ENCODE measurements at places on chromosomes 3 and 15. TPM values are rescaled to one million over a fixed set of nuclear protein-coding genes. Genes with fewer than 3 reads are reported as not detected.

C3orf85 gene
- polyA plus RNA-seq, result 19.6 TPM

TM6SF1 gene
- 2.5 TPM for polyA plus RNA-seq

SLC51B gene
- 11.7 TPM for polyA plus RNA-seq

SIDT1 gene
- 4.5 TPM for polyA plus RNA-seq

CHRNB4 gene
- polyA plus RNA-seq, result 2.5 TPM

PLSCR4 gene
- 18.3 TPM for polyA plus RNA-seq

AQP9 gene
- polyA plus RNA-seq, result 0.39 TPM

NEK11 gene
- polyA plus RNA-seq, result 24.5 TPM

DNA sequence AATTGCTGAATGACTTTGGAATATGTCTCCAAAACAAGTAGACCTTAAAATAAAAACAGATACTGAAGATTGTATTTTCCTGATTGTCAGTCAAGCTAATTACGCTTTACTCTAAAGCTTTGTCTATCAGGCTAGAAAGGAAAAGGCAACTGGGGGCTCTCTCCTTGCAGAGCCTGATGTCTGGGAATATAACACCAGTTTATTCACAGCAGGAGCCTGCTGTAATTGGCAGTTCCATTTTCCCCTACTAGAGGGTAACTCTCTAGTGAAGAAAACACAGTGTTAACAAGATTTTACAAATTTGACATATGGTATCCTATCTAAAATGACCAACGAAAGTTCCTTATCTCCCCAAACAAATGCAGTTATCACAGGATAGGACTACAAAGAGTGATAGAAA, 158.8 kb downstream of the PDZRN3 start:
- DNase-seq, result no peak

DNA sequence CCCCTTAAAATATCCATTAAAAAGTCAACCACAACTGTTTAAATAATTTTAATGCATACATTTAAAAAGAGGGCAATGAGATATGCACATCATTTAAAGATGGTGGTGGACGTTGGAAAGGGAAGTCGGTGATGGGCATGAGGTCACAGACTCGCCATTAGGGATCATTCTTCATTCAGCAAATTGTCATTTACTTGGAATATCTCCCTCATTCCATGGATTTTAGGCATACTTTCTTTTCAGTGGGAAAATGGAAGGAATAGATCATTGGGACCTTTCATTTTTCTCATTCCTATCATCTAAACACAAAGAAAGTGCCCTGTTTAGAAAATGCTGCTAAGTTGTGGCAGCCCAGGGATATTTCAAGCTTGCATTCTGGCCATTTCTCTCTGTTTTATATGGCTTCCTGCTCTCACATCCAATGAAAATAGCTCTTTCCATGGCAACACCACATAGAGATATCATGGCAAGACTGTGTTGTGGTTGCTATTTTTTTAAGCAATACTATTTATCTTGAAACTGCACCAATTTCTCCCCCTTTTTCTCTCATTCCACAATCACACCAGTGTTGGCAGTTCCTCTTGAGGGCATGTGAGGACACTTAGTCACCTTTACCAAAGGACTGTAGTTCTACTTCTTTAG, 40.7 kb upstream of the LMCD1 start:
- no peak for DNase-seq

- no peak for DNase-seq
Measured at GRCh38 chr15:97383516-97383915, 577.0 kb upstream of the ARRDC4 start.

DNA sequence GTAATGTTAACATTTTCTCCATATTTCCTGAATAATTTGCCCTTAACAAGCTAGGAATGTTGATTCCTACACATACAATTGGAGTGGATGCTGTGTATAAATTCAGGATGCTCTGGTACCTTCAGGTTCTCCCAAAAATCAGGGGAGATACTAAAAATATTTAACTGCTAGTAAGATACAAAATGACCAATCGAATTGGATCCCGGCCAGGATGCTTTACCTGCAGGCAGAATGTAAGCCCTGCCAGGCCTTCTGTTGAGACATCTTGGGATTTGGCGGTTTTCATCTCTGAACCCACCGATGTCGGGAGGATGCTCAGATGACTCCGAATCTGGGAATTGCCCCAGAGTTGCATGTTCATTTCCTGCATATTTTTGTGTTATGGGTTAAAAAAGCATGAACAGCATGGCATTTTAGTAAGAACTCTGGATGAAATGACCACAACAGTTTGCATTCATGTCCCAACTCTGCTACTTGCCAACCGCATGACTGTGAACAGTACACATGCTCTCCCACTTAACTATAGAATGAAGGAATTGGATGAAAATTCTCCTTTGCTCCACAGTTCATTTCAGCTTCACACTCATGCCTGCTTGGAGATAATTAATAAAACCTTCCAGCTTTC, 241.4 kb upstream of the TBL1XR1 start:
- DNase-seq, result no peak

- no peak for DNase-seq
Measured at GRCh38 chr15:42364529-42364928, 5.2 kb downstream of the CAPN3 start.

- DNase-seq, result no peak
Measured at GRCh38 chr3:155595371-155595770, 149.5 kb downstream of the PLCH1 start.

DNA sequence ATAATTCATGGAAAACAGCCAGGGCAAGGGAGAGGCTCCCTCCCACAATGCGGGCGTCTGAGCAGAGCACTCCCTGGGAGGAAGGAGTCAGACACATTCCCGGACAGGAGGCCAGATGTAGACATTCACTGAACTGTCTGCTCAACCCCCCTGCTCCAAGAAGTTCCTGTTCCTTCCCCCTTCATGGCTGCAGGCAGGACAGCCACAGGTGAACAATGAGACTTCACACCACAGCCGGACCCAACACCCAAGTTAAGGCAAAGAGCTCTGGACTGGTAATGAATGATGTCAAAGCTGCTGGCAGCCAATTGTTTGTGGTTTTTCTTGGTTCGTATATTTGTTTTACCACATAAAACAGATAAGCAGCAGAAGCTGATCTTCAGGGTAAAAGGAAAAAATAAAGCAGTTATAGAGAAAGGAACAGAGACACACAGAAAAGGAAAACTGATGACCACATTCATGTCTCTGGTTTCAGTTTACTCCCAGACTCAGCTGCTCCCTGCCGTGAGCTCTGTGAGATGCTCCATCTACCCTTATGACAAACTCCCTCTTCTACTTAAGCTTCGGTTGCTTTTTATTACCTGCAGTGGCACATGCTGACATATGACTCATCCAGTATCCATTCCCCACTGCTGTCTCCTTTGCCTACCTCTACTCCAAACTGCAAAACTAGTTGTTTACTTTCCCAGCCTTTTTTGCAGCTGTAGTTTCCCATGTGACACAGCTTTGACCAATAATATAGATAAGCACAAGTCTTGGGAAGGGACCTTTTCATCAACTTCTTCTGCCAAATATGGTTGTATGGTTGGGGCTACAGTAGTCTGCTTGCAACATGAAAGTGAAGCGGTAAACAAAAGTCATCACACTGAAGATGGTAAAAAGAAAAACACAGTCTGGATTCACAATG, 33.1 kb downstream of the DZIP1L start:
- DNase-seq, result no peak

GRCh38 chr3:70486414-70487017, 174.1 kb upstream of the MDFIC2 start:
- no peak for DNase-seq

GRCh38 chr3:64761729-64762128, 73.9 kb upstream of the ADAMTS9 start:
- DNase-seq, result no peak

GRCh38 chr3:39065197-39065596, 13.4 kb downstream of the WDR48 start:
- DNase-seq, result no peak

DNA sequence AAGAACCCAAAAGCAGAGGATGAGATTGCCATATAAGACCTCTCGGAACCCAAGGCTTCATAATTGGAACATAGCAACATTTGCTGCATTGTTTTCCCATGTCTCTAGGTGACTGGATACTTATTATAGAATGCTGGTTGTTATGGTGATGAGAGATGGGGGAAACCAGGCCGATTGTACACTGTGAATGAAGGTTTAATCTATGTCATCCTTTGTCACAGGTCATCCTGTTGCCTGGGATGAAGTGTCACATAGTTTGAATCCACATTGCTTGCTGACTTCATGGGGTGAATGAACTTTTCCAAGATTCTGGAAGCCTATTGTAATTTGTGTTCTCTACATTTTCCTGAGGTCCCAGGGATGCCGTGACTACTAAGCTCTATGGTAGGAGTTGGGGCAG, 41.8 kb downstream of the CLEC3B start:
- DNase-seq, result no peak

DNA sequence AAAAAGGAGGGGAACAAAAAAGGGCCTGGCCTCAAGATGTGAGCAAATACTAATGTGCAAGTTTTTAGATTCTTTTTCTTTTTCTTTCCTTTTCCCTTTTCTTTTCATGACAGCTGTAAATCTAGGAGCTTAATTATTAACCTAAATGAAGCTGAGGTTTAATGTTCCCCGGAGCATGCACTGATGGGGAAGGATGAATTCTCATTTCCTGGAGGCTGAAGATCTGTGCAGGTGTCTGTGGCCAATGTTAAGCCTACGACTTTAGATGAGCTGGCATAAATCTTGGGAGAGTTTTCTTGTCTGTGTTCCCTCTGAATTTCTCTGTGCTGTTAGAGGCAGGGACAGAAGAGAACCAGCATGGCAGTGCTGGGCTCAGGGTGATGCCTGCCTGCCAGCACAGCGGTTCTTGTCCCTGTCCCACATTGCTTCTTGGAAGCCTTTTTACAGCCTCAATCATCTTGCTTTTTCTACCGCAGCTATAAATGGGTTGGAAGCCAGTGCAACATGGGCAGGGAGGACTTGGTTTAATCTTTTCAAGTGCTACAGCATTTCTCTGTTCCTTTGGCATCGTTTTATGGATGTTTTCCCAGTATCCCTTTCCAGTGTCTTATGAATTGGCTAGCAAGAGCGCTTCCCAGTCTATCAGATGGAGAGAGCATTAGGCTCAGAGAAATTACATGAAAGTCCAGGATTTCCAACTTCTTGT, 119.1 kb downstream of the ATG7 start:
- DNase-seq, result no peak

- no peak for DNase-seq
Measured at GRCh38 chr3:13532085-13532484, 16.8 kb upstream of the FBLN2 start.

- DNase-seq, result no peak
Measured at GRCh38 chr15:44666210-44667038, 3.0 kb upstream of the SPG11 start.

DNA sequence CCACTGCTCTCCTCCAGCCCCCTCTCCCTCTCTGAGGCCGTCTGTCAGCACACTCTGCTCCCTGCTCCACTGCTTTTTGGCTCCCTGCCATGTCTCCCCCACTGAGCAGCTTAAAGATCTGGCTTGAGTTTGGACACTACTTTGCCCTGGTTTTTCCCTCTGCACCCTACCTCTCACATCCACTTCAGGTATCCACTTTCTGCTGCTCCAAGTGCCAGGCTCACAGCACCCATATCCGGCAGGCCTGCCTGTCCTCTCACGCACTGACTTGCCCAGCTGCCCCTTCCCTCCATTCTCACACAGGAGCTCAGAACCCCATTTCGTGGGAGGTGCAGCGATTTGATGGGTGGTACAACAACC, 3.7 kb downstream of the DUOX1 start:
- no peak for DNase-seq

- no peak for DNase-seq
Measured at GRCh38 chr3:4809922-4810321, 169.3 kb upstream of the BHLHE40 start.

DNA sequence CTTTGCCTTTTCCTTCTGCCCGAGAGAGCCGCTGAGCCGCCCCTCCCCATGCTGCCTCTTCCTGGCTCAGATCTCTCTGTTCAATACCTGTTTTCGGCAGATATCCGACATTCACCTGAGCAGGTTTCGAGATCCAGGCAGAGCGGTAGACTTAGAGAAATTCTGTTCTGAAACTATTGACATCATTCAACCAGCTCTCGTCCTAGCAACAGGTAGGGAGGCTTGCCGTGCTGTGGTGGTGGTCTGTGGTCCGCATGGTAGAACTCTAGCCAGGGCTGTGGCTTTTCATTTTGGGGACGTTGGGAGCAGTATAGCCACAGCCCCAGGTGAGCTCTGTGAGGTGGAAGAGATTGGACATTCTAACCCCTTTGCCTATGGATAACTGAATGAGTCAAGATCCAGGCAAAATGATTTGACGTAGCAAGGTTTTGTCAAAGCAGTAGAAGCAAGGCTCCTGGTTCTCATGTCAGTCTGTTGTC, 810 bp downstream of the TMEM62 start:
- DNase-seq, result no peak

GRCh38 chr15:52511084-52511483, 17.6 kb downstream of the MYO5A start:
- no peak for DNase-seq

- no peak for DNase-seq
Measured at GRCh38 chr3:179309225-179310078, 13.4 kb upstream of the ZNF639 start.

GRCh38 chr15:41251411-41251810, 20.3 kb downstream of the CHP1 start:
- DNase-seq, result no peak

GRCh38 chr15:64024172-64025050, 21.9 kb downstream of the DAPK2 start:
- no peak for DNase-seq

DNA sequence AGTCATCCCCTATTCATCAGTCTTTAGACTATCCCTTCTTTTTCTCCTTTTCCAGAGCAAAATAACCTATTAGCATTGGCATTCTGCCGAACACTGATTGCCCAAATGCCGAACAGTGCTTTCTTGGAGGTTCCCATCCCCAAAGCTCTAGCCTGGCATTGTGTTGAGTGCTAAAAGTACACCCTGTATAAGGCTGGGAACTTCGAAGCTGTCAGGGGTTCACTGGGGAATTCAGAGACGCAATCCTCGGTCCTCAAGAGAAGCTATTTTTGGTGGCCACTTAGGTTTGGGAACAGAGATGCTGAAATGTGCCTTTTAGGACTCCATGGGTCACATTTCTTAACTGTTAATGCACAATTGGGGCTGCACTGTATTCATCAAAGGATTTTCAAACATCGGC, 8.4 kb downstream of the FRMD5 start:
- DNase-seq, result no peak

DNA sequence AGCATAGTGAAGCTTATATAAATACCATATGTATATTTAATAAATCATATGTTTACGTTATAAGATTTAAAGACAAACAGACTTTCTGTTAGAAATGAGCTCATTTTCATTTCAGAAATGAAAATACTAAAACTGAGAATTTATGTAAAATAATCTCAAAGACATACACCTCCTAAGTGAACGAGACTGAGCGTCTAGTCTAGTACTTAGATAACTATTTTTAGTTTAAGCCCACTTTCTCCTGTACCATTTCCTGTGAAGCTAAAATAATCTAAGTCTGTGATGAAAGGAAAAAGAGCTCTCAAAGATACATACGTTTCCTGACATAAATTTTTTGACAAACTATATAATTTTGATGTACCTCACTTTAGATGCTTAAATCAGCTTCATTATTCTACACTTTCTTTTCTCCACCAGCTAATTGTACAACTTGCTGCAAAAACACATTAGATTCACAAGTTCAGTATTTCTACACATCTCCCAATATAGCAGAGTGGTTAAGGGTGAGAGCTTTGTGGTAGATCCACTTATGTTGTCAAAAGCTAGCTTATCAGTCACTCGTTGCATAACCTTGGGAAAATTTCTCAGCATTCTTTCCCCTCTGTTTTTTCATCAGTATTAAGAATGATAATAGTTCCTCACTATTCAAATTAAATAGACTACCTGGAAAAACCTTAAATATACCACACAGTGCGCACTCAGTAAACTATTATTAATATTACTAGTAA, 703.0 kb downstream of the PLOD2 start:
- no peak for DNase-seq

Data from left renal cortex interstitium (tissue), 4 donors.